ENCODE measurements at places on chromosomes 2 and 18.

GRCh38 chr2:11009891-11010290 lies 98.2 kb downstream of the KCNF1 start:
- peak; percentile 90 for DNase-seq

DNA sequence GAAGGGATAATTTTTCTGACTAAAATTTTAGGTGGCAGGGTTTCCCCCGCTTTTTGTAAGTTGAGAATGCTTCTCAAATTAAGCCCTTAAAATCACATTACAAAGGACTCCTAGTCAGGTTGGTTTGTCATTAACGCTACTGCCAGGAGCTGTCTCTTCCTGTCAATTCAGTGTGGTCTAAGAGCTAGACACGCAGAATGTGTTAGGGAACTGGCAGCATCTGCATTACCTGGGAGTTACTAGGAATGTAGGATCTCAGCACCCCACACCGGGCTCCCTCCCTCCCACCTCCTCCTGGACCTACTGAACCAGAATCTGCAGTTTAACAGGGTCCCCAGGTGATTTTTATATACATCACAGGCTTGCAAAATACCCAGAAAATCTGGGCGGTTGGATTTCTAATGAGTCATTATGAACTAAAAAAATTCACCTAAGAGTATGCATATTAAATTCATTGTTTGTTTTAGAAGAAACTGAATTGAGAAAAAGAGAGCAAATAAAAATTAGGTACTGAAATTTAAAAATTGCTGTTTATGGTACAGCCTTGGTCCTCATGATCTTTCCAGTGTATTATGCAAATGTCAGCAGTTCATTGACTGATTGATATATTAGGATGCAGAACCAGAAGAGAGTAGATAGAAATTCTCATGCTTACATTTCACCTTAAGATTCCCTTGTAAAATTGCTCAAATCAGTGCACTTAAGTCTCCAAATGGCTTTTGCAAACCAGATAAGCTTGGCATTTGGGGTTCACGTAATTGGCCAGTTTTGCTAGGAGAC lies 130.9 kb upstream of the ITGA6 start:
- DNase-seq: no peak

DNA sequence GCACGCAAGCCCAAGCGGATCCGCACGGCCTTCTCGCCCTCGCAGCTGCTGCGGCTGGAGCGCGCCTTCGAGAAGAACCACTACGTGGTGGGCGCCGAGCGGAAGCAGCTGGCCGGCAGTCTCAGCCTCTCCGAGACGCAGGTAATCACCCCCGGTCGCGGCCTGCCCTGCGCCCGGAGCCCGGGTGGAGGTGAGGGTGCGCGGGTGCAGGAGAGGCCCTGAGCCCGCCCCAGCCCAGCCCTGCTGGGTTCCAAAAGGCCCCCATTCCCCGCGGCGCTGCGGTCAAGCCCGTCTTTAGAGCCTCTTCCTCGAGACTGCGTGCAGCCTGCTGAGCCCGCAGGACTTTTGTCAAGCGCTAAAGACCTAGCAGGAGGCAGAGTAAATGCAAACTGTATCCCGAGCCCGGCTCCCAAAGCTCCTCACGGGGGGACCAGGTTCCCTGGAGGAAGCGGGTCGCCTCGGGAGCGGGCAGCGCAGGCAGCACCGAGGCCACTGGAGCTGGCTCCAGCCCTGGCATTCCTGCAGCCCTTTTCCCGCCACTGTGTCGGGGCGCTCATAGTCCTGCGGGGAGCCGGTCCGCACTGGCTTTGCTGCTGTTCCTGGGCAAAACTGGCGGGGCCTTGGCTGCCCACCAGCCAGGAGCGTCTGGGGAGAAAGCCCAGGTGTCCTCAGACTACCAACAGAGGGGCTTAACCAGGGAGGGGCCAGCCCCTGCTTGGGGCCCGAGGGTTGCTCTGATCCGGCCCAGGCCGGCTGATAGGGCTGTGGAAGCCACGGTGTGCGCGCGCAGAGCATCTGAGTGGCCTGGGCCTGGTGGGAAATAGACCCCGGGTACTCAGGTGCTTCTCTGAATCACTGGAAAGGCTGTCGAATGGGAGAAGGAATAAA lies 7.3 kb downstream of the EMX1 start:
- DNase-seq: no peak

- no peak for DNase-seq
Measured at GRCh38 chr2:47617523-47618271, 165.2 kb upstream of the MSH6 start.

DNA sequence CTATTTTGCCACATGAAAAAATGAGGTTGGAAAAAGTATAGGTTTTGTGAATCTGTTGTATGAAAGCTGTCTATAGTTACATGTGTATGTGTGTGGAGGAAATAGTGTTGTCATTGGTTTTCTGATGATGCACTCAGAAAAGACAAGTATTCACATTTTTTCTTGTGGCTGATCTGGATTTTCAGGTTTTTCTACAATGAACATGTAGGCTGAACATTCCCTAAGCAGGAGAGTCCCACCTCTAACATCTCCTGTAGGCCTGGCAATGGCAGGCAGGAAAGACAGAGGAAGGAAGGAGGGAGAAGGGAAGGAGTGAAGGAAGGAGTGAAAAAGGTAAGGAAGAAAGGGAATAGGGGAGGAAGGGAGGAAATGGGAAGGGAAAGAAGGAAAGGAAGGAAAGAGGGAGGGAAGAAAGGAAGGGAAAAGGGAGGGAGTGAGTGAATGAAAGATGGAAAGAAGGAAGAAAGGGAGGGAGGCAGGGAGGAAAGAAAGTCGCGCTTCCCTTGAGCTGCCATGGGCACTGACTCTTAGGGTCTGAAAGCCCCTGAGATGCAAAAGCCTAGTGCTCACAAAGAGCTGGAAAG lies 495 bp upstream of the IL36RN start:
- no peak for DNase-seq

- DNase-seq: peak; percentile 15
Measured at GRCh38 chr2:74507926-74508520, 528 bp upstream of the PCGF1 start.

- no peak for DNase-seq
Measured at GRCh38 chr18:42706618-42707017, 408.9 kb downstream of the RIT2 start.

All from posterior cingulate gyrus (tissue), 11 donors.